Uterine smooth muscle cell (primary cell): ENCODE measurements at places on chromosomes 16 and 17. TPM values are rescaled to one million over a fixed set of nuclear protein-coding genes. Genes with fewer than 3 reads are reported as not detected.

The AXIN2 gene
- total RNA-seq = 1.2 and 1.6 TPM in 2 replicates

The NLRC3 gene
- under 0.01 TPM in 1 of 2 replicates, not detected in the other for total RNA-seq

The ACSM2A gene
- total RNA-seq = not detected in 2 replicates

The CCL16 gene
- total RNA-seq = not detected in 2 replicates

The CENPT gene
- total RNA-seq = 24.4 and 49.5 TPM in 2 replicates

The TEX19 gene
- 0.12 TPM in 1 of 2 replicates, not detected in the other for total RNA-seq

The SUMO2 gene
- total RNA-seq = 116 and 122 TPM in 2 replicates

The SYT17 gene
- under 0.01 and 0.12 TPM in 2 replicates for total RNA-seq

The RASD1 gene
- 2.0 TPM in 2 replicates for total RNA-seq

The ABCC11 gene
- 0.11 and 0.50 TPM in 2 replicates for total RNA-seq

The C1QTNF8 gene
- total RNA-seq = not detected in 2 replicates

The CCL4L2 gene
- total RNA-seq = not detected in 2 replicates

The TMEM235 gene
- total RNA-seq = not detected in 2 replicates

The TMEM114 gene
- not detected in 2 replicates for total RNA-seq

The ZNF232 gene
- total RNA-seq = 7.0 and 7.3 TPM in 2 replicates

The WBP2 gene
- 20.4 and 26.5 TPM in 2 replicates for total RNA-seq

The SNX20 gene
- not detected in 2 replicates for total RNA-seq

The OR1F1 gene
- total RNA-seq = not detected in 2 replicates

The IL21R gene
- total RNA-seq = 5.2 and 12.2 TPM in 2 replicates

The TBC1D16 gene
- total RNA-seq = 23.8 and 47.5 TPM in 2 replicates

The CSH1 gene
- total RNA-seq = not detected in 2 replicates

The IGFBP4 gene
- 182 and 302 TPM in 2 replicates for total RNA-seq

The NLRP1 gene
- total RNA-seq = 21.5 and 38.1 TPM in 2 replicates

The CMTM1 gene
- total RNA-seq = 1.2 and 1.5 TPM in 2 replicates
